ENCODE measurements at places on chromosomes 3 and 15. TPM values are rescaled to one million over a fixed set of nuclear protein-coding genes. Genes with fewer than 3 reads are reported as not detected.

GRCh38 chr3:31237887-31238286 lies 294.8 kb upstream of the STT3B start:
- no peak for DNase-seq

PLCH1 gene
- total RNA-seq: 3.1 TPM

LOXL1 gene
- total RNA-seq: 1.3 TPM

PAQR9 gene
- total RNA-seq: not detected

GRCh38 chr3:18234717-18235335 lies 190.3 kb downstream of the SATB1 start:
- DNase-seq: no peak

DNA sequence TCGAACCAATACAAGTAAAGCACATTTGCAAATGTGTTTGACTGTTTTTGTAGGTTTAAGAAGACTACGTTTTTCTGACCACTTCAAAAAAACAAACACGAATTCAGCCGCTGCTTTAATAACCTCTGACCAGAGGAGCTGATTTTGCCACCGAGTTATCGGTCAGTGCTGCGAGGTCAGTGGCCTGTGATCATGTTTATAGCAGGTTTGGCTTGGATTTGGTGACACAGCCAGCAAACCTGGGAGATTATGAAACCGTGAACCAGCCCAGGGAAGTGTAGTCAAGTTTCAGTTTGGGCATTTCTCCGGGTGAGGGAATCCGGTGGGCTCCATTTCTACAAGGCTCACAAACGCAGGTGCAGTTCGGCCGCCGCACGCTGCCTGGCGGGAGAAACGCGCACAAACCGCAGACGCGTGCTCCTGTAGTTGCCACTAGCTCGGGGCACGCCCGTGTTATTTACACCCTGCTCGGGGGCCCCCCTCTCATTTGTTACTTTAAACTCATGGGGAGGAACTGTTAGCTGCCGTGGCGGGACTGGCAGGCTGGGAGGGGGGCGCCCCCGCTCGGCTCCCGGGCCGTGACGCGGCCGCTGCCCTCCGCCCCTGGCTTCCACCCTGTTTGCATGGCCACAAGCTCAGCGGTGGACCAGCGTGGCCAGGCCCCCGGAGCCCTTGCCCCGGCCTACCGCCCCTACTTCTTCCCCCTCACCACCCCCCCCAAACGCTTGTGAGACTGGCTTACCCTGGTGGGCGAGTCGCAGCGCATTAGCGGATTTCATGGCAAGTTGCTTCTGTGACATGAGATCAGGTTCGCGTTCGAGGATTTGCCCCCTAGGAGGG lies 13.6 kb upstream of the ONECUT1 start:
- DNase-seq: no peak

DNA sequence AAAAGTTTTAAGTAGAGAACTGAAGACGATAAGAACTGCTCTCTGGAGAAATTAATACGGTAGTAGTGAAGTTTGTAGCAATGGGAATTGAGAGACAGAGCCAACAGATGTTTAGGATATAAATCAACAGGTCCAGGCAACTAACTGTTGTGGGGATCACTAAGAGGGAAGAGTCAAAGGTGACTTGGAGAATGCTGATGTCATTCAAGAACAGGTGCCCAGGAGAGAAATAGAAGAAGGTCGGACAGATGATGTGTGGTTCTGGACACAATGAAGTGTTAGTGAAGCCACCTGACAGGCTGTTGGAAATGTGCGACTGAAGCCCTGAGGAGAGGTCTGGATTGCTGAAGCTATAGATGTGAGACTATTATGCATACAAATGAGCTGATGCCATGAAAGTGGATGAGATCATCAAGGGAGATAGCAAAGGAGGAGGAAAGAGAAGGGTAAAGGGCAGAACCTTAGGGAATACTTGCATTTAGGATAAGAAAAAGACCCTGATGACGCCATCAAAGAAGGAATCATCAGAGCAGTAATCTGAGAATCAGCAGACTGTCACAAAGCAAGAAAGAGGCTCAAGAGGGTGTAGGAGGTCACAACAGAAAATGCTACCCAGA lies 183.7 kb downstream of the FRMD5 start:
- no peak for DNase-seq

- peak; percentile 60 for DNase-seq
Observed at GRCh38 chr3:120678331-120678947, 3.6 kb downstream of the HGD start.

DNA sequence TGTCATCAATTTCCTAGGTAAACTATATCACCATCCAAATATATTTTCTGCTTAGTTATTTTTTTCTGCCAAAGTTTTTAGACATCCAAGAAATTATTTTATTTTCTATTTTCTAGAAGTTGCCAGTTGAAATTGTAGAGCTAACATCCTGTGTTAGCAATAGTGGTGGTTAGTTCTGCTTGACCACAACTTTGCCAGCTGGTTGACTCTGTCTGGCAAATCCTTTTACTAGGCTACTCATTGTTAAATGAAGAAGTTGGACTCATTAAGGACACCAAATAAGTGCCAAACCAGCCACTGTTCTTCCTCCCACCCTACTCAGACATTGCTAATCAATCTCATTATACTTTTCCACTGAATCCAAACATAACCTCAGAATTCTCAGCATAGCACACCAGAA lies 15.4 kb upstream of the CRBN start:
- no peak for DNase-seq

DNA sequence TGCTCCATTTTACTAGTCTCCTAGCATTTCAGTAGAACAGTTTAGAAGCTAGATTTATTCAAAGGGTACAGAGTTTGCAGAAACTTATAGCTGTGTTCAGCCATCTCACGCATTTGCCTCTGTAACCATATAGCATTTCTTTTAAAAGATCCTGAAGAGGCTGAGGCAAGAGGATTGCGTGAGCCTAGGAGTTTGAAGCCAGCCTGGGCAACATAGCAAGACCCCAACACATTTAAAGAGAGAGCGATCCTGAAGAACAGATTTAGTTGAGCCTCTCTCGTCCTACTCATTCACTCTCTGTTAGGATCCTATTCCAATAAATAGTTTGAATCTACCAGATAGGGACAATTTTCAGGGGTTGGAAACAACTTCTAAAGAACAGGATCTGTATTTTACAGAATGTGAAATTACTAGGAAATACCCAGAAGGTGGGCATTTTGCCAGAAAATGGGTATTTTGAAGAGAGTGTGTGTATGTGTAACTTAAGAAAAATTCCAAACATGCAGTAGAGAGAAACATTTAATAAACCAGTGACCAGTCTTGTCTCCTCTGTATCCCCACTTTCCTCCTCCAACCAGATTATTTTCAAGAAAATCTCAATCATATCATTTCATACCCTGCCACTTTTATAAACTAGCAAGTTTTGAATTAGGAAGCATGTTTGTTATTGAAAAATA lies 4.5 kb downstream of the EIF3J start:
- no peak for DNase-seq

DNA sequence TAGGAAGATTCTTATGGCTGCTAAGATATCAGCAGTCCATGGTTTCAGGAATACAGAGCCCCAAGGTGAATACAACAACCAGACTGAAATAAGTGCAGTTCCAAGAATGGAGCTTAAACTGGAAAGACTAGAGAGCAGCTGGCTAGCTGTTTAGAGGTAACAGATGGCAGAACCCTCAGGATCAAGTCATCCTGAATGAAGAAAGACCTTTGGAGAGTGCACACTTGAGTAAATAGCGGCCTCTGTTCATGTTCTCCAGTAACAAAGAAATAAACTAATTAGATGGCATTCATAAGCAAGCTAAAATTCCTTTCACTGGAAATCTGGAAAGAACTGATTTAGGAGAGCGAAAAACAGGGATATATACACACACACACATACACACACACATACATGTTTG lies 968.4 kb downstream of the FHIT start:
- no peak for DNase-seq

GRCh38 chr3:89364314-89364713 lies 256.9 kb downstream of the EPHA3 start:
- no peak for DNase-seq

DNA sequence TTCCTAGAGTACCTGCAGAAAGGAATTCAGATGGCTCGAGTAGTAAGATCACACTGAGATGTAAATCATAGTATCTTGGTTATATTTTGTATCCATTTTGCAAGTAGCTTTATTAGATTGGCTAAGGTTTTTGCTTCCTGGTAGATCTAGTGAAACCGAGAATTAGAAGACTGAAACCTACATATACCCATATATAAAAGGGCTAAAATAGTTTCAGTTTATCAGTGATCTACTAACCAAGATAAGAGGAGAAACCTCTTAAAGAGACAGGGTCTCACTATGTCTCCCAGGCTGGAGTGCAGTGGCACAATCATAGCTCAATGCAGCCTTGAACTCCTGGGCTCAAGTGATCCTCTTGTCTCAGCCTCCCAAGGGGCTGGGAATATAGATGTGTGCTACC lies 135.3 kb downstream of the PCCB start:
- no peak for DNase-seq

GRCh38 chr3:161852744-161853143 lies 356.1 kb downstream of the OTOL1 start:
- no peak for DNase-seq

RBP2 gene
- 28.0 TPM for total RNA-seq

TMEM44 gene
- total RNA-seq: 11.8 TPM

- no peak for DNase-seq
Observed at GRCh38 chr3:172253200-172253599, 195.1 kb downstream of the GHSR start.

DNA sequence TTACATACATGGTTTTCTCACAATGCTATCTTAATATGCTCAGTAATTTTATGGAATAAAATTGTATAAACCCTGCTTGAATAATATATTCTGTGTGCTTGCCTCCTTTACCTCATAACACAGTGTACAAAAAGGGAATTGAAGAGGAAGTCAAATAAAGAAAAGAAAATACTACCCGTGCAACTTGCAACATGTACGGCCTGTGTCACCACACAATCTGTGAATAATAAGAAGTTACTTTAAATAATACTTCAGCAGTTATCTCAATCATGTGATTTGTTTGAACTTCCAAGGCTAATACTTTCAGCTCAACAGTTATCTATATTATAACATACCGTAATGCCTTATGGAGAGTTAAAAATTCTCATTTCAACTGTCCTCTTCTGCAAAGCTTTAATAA lies 58.1 kb upstream of the SATB1 start:
- DNase-seq: no peak

DNA sequence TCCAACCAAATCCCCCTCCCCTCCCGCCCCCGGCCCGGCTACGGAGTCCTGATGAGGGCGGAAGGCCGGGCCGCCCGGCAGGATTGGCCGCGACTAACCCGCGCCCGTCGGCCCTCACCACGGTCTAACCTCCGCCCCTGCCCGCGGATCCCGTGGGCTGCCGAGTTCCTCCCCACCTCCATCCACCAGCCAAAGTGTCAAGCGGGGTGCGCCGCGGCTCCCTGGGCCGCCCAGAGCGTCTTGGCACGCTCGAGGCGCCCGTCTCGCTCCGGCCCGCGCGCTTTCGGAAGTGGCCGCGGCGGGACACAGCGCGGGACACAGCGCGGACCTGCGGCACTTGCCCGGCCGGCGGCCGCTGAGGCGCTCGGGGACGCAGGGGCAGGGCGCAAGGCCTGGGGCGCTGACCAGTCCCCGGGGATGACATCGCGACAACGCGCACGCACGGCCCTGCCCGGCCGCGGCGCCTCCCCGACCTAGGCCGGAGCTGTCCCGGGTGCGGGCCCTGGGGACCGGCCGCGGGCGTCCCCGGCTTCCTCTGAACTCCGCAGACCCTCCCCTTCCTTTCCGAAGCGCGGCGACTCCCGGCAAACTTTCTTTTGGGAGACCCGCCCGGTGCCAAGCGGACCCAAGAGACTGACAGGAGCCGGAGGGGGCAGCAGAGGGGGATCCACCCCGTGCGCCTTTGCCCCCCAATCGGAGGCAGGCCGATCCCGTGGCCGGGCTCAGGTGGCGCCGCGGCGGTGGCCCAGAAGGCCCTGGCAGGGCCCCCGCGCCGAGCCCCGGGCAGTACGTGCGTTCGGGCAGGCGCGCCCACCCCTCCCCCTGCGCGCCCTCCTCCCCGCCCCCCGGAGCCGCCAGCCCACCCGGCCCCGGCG lies 112.8 kb upstream of the ICE2 start:
- DNase-seq: peak; percentile 39

GRCh38 chr15:73683777-73684580 lies at the start of gene CD276:
Gene CD276, plus strand, starts transcription at chr15:73684383. Its CDS starts 15,257 bp downstream, at chr15:73699640.
- peak; percentile 84 for DNase-seq

DNA sequence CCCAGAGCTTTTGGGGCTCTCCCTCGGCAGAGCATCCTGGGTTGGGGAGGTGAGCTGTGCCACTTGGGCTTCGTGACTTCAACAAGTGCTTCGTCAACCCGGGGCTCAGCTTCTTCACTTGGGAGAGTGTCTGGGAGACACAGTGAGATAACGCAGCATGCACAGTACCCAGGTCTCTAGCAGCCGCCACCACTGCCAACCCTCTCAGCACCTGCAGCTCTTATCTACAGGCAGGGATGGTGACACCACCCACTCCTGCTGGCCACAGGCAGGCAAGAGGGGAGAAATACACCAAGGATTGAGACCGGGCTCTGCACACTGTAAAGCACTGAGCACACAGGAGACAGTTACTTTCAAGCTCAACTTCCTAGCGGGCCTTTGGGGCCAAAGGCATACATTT lies 11.6 kb downstream of the TKT start:
- no peak for DNase-seq

CHAC1 gene
- total RNA-seq: 55.8 TPM

DNA sequence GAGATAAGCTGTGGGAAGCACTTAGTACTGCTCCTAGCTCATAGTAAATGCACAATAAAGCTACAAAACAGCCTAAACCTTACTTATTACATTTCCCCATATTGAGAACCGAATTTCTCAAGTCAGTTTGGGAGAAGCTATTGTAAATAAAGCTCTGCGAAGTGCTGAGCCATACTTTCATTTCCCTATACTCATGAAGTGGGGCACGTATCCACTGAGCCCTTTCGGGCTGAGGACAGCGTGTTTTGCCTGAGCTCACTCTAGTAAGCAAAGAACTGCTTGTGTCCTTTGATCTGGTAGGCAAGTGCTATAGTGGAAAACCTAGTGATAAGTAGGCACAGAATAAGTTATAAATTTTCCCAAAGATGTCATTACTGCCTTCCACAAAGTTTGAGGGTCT lies 165.0 kb downstream of the RSL24D1 start:
- no peak for DNase-seq

DNA sequence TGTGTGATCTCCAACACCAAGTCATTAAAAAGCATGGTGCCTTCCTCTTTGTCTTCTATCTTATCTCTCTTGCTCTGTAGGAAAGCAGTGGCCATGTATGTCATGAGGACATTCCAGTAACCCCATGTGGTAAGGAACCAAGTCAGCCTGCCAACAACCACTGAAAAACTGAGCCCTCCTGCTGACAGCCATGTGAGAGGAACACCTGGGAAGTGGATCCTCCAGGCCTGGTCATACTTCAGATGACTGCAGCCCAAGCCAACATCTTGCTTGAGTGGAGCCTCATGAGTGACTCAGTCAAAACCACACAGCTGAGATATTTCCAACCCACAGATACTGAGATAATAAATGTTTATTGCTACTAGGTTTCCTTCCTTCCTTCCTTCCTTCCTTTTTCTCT lies 597.3 kb downstream of the ZIC1 start:
- DNase-seq: no peak

- DNase-seq: no peak
Observed at GRCh38 chr15:29773816-29774215, 48.5 kb downstream of the TJP1 start.

POLR2M gene
- 74.7 TPM for total RNA-seq

GRCh38 chr3:43210049-43211027 lies 76.0 kb upstream of the SNRK start:
- no peak for DNase-seq

GOLGA6L4 gene
- 1.4 TPM for total RNA-seq

- DNase-seq: no peak
Observed at GRCh38 chr3:45572755-45573154, 21.8 kb upstream of the LIMD1 start.

NR1I2 gene
- total RNA-seq: not detected

Measured in Caco-2 (cell line).